ENCODE measurements at places on chromosomes 4 and X.
A peak's percentile ranks its signal among the peaks of the same experiment; 100 is the strongest.

DNA sequence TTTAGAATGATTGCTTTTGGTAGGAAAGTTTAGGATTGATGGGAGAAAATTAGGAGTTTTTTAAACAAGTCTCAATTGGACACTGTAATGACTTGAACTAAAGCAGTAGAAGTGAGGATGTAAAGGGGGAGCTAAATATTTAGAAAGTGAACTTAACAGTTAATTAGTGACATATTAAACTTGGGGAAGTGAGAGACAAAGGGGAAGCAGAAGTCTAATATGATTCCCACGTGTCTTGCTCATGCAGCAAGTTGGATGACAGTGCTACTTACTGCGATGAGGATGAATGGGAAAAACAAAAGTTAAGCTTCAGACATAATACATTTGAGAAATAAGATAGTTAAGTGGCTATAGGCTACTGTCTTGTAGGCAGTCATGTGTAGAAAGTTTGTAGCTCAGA, 110.4 kb downstream of the RPA4 start:
- DNase-seq, result no peak

DNA sequence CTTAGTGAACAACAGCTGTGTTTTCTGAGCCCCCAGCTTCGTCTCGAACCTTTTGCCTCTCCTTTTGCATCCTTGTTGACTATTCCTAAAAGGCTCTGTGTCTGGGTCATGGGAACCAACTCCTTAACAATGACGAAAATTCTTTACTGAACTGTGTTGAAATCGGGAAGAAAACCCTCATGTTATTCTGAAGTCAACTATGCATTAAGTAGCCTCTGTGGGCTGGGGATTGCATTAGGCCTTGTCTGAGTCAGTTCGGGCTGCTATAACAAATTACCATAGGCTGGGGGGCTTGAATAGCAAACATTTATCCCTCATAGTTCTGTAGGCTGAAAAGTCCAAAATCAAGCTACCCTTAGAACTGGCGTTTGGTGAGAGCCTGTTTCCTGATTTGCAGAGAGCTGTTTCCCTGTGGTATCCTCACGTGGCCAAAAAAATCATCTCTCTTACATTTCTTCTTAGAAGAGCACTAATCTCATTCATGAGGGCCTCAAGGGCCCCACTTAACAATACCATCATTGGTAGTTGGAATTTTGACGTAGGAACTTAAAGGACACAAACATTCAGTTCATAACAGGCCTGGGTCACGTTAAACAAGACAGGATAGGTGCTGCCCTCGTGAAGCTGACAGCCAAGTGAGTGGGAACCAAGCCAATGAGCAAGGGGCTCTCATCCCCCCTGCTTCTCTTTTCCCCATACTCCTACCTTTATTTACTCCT, 75.9 kb downstream of the CLNK start:
- no peak for DNase-seq

DNA sequence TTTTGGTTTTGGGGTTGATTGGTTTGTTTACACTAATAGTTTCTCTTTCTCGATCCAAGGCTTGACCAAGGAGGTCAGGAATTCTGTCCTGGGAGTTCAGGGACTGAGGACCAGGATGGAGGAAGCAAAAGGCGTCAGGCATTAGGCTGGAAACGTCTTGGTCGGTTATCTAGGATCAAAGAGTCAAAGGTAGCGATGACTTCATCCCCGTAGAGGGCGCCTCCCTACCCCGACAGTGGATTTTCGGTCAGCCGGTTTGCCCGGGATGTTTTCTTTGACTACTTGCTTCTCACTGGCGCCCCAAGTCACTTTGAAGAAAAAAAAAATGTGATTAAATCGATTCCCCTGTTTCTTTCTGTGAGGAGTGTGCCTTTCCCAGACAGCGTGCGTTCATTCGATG, 980 bp upstream of the FHDC1 start:
- no peak for DNase-seq

DNA sequence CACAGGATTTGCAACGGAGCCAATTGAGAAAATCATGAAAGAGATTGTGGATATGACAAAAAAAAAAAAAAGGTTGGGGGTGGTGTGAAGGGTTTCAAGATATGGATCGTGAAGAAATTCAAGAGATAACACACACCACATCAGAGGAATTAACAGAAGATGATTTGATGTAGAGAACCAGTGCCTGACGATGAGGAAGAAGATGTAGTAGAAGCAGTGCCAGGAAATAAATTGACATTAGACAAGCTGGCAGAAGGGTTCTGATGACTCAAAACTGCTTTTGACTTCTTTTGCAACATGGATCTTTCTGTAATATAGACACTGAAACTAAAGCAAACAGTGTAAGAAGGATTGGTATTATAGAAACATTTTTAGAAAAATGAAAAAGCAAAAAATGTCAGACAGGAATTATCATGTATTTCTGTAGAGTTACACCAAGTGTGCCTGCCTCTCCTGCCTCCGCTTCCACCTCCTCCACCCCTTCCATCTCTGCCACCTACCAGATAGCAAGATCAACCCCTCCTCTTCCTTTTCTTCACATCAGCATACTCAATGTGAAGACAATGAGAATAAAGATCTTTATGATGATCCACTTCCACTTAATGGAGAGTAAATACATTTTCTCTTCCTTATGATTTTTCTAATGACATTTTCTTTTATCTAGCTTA, 127.5 kb upstream of the OTUD4 start:
- no peak for DNase-seq

DNA sequence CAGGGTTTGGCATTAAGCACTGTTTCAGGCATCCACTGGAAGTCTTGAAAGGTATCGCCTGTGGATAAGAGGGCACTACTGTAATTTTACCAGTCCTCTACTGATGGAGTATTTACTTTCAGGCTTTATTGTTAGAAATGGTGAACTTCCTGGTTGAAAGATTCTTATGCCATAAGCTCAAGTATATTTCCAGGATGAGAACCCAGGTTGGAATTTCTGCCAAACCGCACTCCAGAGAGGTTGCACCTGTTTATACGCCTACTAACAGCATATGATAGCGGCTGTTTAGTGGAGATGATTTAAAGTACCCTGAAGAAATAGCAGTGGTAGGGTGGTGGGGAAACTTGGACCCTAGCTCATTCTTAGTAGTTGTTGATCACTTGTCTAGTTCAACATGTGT, 9.9 kb downstream of the FNIP2 start:
- DNase-seq, result no peak

DNA sequence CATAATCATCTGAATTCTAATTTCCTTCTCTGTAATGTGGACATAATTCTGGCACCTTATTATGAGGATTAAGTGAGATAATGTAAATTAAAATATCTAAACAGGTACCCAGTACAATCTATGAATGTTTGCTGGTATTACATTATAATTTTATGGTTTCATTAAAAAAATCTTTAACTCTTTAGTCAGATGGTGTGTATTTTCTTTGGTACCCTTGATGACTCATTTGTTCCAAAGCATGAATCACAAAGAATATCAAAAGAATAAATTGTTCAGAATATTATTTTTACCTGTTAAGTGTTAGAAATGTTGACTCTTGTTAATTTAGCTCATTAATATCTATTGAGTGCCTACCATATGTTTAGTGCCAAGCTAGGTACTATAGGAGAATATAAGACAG, 74.3 kb downstream of the SNX25 start:
- DNase-seq, result no peak

GRCh38 chr4:141473952-141474351, 162.4 kb upstream of the IL15 start:
- DNase-seq, result no peak

- DNase-seq, result peak; percentile 28
These were observed at the start of gene SETD7 for GRCh38 chr4:139556071-139556723. Gene SETD7, minus strand, starts transcription at chr4:139556219. Its CDS starts 82 bp downstream, at chr4:139556137.

- DNase-seq, result no peak
These were observed 1.5 kb downstream of the ADRA2C start for GRCh38 chr4:3767570-3768288.

DNA sequence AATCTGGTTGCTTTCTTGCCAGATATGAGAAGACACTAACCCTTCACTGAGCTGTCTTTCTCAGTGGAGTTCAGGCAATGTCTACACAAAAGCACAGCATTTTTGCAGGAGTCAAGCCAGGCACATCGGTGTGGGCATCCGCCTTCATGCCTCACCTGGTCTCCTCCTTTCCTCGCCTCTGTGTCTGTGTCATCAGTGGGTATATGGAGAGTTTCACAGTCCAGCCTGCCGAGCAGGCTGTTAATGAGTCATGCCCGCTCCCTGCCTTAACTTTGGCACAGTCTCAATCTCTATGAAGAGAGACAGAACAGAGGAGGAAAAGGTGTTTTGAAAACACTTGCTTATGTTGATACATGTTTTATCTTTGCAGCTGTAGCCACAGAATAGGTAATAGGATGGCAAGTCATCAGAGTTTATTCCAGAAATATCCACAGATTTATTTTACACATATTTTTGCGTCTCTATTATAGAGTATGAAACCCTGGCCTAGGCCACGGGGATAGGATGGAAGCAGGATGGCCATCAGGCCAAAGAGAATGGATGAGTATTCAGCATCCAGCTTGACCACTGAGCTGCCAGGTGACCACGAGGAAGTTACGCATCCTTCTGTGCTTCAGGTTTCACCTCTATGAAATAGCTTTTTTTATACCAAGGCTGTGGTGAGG, 32.8 kb upstream of the MAML3 start:
- DNase-seq, result no peak

DNA sequence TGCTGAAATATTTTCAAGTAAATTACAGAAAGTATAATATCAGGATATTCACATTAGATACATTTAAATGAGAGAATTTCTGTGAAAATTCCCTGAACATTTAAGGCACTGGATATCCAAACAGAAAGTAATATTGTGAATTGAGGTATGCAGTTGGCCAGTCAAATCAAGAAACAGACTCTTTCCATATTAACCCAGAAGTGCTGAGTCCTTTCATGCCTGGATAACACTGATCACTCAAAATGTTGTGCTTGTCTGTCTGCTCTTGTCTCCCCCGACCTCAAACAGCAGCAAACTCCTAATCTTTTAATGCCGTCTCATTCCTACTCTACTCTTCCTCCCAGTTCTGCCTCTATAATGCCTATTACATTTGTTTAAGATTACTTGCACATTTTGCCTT, 51.2 kb downstream of the TBC1D9 start:
- no peak for DNase-seq

DNA sequence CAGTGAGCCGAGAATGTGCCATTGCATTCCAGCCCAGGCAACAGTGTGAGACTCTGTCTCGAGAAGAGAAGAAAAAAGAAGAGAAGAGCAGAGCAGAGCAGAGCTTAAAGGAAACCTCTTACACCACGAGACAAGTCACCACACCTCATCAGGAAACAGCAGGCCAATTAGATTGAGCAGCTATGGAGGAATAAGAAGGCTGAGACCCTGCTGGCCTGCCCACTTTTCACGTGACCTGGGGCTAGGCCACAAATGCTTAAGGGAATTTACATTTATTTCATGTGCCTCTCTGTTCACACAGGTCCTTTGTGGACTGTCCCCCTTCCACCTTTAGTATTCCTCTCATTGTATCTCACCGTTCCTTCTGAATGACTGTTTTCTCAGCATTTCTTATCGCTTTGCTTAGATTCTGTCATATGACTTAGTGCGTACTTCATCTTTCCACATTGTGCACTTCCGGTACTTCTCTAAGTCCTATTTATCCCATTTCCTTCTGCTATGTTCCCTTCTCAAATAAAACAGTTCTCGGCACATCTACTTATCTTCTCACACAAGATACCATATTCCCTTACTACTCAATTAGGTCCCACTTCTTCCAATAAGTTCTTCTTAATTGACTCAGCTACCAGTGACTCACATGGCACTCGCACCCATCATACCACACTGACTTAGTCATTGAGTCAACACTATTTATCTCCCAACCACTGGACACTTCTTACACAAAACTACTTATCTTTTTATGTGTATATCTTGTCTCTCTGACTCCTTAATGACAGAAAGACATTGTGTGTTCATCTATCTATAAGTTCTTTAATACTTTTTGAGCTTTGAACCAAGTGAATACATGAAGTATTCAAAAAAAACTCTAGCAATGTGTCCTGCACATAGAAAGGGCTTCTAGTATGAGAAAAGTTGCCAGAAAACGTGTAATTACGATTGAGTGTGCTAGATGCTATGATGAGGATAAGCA, 11.0 kb downstream of the CUL4B start:
- DNase-seq, result no peak

DNA sequence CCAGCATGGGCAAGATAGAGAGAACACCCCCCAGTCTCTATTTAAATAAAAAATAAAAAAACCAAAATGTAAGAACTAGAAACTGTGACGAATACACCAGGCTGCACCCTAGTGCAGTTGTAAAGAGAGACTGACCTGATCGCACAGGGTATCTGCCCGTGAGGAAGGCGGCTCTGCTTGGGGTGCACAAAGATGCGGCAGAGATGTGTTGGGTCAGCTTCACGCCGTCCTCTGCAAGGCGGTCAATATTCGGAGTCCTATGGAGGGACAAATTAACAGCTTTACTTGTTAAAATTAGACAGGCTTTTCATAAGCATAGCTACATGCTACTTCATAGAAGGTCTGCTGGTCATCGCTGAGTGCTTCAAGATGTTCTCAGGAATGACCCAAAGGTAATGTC, 26.1 kb upstream of the ARSD start:
- DNase-seq, result no peak

DNA sequence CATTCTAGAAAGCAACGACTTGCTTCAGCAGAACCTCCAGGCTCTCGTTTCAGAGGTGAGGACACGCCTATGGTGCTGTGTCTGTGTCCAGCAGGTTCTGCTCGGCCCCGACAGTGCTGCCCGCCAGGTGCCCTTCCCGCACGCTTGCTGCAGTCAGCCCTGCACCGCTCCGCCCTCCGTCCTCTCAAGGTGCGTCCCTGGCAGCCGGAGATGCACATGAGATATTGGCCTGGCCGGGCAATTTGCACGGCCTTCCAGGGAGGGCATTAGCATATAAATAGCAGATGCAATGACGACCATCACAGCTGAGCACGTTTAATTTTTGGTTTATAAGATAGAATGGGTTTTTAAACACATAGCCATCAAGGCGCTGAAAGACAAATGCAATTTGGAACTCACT, 14.4 kb downstream of the UVSSA start:
- DNase-seq, result no peak

- DNase-seq, result no peak
These were observed 12.5 kb downstream of the CCNG2 start for GRCh38 chr4:77169481-77169880.

- no peak for DNase-seq
These were observed 473.9 kb upstream of the FTHL17 start for GRCh38 chrX:31545726-31546125.

GRCh38 chr4:172813359-172813923, 355.2 kb upstream of the GALNT7 start:
- DNase-seq, result no peak

Data from stimulated activated CD4-positive, alpha-beta T cell treated with anti-CD3 and anti-CD28 coated beads, TNF-alpha, amount 100 ng/mL, for 4 hours (primary cell).